NCI-H146 (cell line): ENCODE measurements at places on chromosomes 3 and 15.

GRCh38 chr15:75007216-75007615 lies 11.9 kb downstream of the SCAMP5 start:
- no peak for DNase-seq

GRCh38 chr3:34258271-34258998 lies 460.0 kb downstream of the PDCD6IP start:
- no peak for DNase-seq

DNA sequence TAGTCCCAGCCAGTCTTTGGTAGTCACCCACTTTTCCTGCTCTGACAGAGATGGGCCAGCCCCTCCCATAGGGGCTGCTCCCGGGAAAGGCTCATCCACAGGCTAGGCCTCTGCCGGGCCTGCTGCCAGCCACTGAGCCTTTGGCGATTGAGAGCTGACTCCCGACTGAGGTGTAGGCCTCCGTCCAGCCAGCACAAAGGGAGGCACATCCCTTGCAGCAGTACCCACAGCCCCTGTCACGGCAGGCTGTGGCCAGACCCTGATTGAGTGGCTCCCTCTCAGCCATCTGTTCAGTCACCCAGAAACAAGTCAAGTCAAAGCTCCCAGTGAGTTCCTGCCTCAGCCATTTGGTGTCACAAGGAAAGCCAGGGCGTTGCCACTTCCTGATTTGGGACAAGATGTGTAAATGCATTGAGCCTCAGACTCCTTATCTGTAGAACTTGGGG lies 6.2 kb upstream of the PAK6 start:
- DNase-seq: no peak

DNA sequence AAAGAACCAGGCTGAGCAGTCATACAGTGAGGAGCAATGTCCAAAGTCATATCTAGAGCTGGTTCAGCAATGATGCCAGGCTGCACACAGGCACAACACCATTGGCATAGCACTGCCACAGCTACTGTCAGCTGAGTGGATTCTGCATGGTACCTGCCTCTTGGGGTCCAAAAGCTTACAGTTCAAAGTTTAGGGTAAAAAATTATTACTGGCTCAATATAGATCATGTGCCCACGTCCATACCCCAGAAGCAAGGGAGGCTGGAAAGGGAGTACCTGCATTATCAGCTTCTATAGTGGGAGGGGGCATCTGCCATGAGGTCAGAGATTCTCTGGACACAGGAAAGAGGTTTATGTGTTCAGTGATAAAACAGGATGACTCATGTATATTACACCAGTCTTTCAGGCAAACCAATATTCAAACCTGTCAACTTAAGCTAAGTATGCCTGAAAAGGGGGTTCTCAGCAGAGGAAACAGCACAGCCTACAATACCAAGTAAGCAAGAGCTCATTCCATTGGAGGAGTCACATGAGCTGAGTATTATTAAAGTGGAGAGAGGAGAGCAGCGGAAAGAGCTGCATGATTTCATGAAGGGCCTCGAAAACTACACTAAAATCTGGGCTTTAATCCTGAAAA lies 99.0 kb downstream of the ANO10 start:
- DNase-seq: no peak

GRCh38 chr3:129867506-129868124 lies 25.9 kb downstream of the TMCC1 start:
- no peak for DNase-seq

- DNase-seq: peak; percentile 52
These were observed 7.2 kb downstream of the KLHL6 start for GRCh38 chr3:183548262-183548769.
